ENCODE measurements at places on chromosomes 6 and 20.

DNA sequence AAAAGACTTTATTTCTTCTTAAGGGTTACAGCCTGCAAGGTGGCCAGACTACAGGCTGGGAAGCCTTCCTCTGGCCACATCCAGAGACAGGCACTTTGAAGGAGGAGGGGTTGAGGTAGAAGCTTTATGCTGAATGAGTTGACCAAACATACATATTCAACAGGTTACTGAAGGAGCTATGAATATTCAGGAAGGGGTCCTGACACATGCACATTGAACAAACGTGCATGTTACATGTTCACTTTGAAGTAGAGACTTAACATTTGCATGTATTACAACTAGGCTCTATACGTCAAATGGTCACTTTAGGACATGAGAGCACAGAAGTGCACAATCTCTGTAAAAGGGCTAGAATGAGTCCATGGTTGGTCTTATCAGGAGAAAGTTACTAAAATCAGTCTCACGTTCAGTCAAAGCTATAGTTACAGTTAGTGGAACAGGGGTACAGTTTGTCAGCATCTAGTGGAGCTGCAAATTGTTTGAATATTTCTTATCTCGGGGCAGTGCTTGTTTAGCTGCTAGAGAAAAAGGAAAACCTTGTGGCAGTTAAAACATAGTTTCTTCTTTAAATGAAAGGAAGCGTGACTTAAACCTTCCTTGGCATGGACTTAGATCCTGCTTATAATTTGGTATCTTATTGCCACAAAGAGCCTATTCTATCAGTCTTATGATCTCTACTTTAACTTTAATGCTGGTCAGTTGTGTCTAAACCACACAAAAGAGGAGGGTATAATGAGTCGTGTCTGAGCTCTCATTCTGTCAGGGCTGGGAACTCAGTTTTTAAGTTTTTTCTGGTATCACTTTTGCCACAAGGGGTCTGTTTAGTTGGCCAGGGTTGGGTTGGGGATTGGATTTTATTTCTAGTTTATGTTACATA, 4.6 kb upstream of the ZSCAN9 start:
- DNase-seq, result no peak

- DNase-seq, result no peak
Measured at GRCh38 chr20:8375898-8376297, 243.8 kb downstream of the PLCB1 start.

DNA sequence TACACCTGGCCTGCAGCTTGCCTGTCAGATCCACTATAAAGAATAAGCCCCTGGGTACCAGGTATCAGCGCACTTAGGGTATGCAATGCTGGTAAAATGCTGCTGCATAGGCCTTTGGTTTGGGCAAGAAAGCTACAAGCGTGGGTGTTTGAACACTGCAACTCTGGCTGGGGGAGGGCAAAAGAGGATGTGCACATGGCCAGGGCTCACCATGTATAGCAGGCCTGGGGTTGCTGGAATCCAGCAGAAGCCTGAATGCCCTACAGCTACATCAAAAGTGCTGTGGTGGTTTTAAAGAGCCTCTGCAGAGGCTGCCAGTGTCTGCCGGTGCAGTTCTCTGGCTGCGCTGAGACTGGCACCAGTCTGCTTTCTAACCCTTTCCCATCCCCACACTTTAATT, 51.7 kb downstream of the UQCC1 start:
- no peak for DNase-seq

DNA sequence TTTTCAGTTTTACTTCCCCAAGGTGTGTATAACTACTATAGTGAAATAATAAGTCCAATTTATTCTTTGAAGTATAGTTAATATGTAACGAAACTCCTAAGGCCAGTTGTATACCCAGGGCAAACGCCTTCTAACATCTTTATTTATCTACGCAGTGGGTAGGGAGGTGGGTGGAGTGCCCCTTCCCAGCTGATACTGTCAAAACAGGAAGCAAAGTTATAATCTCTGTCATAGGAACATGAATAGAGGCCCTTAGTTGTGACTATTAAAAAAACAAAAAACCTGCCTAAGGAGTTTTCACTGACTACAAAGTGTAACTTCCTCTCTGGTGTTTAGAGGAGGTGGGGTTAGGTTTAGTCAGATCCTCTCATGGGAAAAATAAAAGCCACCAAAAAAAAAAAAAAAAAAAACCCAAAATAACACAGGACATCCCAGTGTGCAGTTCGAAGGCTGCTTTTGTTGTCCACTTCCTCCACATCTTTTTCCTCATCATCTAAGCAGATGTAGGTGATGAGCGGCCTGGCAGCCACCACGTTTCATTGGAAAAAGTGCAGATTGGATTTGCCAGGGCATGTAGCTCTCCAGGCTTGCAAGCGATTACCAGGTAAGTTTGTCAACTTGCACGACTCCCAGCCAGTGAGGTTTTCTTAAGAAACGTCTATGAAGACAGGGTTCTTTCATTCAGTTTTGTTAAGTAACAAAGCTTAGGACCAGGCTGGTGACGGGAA, 58.7 kb downstream of the UTRN start:
- no peak for DNase-seq

- DNase-seq, result no peak
Measured at GRCh38 chr20:37388831-37389230, 42.9 kb downstream of the SRC start.

- DNase-seq, result no peak
Measured at GRCh38 chr20:45523821-45524220, 8.4 kb upstream of the SPINT3 start.

GRCh38 chr6:156857573-156857972, 80.4 kb downstream of the ARID1B start:
- no peak for DNase-seq

GRCh38 chr6:25769983-25770382, 15.4 kb downstream of the SLC17A4 start:
- no peak for DNase-seq

- no peak for DNase-seq
Measured at GRCh38 chr6:4145083-4145482, 9.7 kb upstream of the ECI2 start.

- no peak for DNase-seq
Measured at GRCh38 chr20:58667975-58668374, 16.9 kb downstream of the STX16 start.

GRCh38 chr20:61134296-61135030, 117.6 kb upstream of the CDH4 start:
- no peak for DNase-seq

- no peak for DNase-seq
Measured at GRCh38 chr20:6697228-6697972, 70.1 kb upstream of the BMP2 start.

DNA sequence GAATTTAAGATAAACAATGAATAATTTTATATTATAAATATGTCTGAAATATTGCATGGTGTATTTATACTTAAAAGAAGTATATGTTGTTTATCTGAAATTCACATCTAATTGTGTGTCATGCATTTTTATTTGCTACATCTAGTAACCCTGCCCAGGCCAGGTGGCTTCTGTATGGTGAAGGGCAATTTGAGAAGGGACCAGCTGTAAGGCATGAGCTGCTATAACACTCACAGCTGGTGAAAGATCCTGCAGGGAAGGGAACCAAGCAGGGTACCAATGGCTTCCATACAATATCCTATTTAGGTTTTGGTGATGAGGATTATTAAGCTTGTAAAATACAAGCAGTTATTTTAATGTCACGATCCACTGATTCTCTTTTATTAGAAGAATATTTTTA, 921.8 kb upstream of the GJE1 start:
- DNase-seq, result no peak

- DNase-seq, result no peak
Measured at GRCh38 chr6:110642711-110643110, 166.3 kb upstream of the SLC22A16 start.

DNA sequence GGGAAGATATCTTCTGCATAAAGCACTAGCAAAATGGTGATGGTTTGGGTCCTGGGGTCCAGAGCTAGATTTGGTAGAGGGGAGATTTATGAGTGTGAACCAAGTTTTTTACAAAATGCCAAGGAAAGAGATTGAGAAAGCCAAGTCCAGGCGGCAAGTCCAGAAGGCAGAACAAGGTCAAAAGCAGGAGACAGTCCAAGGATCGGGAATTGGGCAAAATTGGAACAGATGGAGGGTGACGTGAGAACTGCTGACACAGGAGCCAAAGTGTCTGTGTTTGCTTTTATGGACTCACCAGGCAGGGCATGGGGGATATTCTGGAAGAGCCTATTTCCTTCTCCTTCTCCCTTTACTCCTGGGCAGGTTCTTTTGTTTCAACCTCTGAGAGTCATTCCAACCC, 4.1 kb downstream of the NHLRC1 start:
- DNase-seq, result no peak

DNA sequence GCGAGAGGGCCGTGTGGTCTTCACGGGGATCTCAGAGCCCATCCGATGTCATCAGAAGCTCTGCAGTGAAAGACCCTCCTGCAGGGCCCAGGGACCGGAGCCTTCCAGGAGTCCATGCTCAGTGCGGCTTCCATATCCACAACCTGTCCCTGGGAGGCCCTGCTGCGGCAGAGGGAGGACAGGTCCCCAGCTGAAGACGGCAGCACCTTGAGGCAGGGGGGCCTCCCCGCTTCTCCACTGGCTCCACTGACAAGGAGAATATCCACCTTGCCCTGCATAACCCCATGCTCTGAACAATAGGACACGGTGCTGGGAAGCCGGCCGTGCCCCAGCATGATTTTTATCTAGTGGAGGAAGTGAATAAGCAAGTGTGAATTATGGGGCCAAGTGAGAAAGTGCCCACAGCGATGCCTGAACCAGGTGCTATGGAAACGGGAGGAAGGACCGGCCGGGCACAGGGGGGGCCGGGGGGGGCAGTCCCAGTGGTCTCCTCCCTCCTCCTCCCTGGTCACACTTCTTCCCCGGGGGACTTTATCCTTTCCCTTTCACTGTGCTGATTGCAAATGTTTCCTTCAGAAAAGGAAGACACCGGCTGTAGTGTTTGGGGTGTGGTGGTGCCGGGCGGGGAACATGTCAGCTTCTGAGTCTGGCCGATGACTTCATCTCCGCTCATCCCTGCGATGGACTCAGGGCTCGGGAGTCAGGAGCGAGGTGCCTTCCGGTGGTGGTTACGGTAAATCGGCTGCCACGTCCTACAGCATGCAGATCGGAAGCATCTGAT, 225.1 kb downstream of the ERMARD start:
- DNase-seq, result no peak

- DNase-seq, result no peak
Measured at GRCh38 chr6:133787122-133787521, 101.8 kb upstream of the TCF21 start.

DNA sequence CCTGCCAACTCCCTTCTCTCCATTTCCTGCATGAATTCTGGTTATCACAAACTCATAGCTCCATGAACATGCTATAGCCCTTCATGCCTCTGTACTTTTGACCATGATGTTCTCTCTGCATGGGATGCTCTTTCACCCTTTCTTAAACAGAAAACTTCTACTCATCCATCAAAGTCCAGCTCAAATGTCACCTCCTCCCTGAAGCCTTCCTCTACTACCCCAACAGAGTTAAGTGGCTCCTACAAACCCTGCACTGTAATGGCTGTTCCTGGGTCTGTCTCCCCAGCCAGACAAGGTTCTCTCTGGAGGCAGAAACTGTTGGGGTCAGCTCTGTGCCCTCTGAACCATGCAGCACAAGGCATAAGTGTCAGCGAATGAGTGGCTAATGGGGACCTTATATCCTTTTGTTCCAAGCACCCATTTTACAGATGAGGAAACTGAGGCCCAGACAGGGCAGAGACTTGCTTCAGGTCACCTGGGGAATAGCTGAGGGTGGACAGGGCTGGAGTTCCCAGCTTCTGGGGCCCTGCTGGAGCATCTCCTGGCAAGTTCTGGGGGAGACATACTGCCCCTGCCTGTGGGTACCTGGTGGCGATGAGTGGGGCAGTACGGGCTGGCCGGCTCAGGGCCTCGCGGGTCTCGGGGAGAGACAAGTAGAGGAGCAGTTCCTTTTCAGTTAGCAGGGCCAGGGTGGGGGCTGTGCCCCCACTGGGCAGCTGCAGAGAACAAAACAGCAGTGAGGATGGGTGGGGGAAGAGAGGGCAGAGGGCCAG, 10.6 kb upstream of the CDK5RAP1 start:
- no peak for DNase-seq

GRCh38 chr20:25592135-25592852, 7.0 kb upstream of the NINL start:
- DNase-seq, result no peak

- no peak for DNase-seq
Measured at GRCh38 chr6:131122516-131122915, 12.8 kb upstream of the AKAP7 start.

DNA sequence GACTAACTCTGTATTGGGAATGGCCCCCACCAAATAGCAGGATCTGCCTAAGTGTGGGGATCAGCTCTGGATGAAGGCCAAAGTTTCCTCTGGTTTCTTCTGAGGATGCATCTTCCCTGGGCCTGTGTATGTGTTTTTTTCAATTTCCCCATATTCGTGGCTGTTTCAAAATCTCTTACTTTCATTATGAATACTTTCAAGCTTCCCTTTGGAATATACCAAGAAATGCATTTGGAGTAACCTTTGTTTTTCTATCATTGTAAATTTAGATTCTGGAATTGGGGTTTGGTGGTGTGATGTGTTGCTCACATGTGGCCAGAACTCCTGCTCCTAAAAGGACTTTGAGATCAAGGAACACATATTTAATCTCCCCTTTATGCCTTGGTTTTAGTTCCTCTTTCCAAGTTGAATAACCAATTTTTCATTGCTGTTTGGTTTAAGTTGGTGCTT, 8.4 kb downstream of the ENTPD6 start:
- no peak for DNase-seq

DNA sequence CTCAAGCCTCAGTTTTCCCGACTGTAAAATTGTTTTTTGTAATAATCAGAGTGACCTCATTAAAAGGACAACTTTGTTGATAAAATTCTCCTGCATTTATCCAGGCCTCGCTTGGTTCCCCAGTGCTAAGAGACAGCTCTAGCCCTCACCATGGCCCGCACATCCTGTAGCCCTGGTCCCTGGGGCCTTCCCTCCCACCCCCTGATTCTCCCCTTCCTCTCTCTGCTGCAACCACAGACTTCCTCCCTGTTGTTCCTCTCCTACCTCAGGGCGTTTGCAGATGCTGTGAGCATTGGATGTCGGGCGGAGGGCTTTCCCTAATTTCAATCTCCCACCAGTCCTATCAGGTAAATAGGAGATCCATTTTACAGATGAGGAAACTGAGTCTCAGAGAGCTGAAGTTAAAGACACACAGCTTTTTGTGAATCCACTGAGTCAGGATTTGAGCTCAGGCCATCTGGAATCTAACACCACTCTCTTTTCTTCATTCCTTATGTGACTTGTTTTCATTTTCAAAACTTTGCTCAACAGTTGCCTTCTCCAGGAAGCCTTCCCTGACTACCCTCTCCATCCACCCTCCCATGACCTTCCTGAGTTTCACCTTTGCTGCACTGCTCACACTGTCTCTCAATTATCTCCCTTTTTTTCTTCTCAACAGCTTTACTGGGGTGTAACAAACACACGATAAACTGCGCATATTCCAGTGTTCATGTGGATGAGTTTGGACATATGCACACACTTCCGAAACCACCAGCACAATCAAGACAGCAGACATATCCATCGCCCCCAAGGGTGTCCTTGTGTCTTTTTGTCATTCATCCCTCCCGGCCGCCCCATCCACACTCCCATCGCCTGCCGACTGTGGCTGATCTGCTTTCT, 107.1 kb downstream of the CEBPB start:
- no peak for DNase-seq

DNA sequence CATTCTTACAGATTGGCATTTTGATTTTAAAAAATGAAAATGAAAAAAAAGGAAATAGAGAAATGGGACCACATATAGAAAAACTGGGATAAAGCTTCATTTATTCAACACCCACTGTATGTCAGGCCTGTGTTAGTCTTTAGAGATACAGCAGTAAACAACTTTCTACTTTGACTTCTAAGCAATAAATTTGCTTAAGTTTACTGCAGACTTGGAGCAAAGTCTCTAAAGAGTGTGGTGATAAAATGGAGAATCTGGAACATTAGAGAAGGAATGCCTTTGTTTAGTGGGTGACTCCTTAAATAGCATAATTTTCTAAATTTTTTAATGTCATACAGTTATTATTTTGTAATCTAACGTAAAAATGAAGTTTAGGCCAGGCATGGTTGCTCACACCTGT, 80.7 kb upstream of the CNKSR3 start:
- no peak for DNase-seq

Data from stimulated activated CD4-positive, alpha-beta T cell treated with anti-CD3 and anti-CD28 coated beads, Interleukin-1b, Interleukin-23, amount 100 ng/mL, for 24 hours (primary cell).